Breast epithelium (tissue), 4 donors: ENCODE measurements at places on chromosomes 1 and 21. TPM values are rescaled to one million over a fixed set of nuclear protein-coding genes. Genes with fewer than 3 reads are reported as not detected.

DNA sequence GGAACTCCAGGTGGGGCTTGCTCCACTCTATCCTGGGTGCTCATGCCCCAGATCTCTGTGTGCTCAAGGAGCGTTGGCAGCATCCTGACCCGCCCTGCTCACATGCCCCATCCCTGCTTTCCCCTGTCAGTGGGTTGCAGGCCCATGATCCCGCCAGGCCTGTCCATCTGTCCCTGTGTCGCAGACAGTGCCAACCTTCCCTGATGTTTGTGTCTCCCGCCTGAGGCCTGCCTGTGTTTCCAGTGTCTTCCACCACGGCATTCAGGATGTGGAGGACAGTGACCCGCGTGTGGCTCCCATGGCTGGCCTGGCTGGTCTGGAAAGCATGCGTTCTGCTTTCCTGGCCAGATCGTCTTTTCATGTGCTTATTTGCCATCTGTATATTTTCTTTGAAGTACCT is 82.9 kb downstream of the PCBP3 start:
- DNase-seq: no peak

GRCh38 chr1:18322368-18323032 is 158.2 kb upstream of the KLHDC7A start:
- DNase-seq: no peak

DNA sequence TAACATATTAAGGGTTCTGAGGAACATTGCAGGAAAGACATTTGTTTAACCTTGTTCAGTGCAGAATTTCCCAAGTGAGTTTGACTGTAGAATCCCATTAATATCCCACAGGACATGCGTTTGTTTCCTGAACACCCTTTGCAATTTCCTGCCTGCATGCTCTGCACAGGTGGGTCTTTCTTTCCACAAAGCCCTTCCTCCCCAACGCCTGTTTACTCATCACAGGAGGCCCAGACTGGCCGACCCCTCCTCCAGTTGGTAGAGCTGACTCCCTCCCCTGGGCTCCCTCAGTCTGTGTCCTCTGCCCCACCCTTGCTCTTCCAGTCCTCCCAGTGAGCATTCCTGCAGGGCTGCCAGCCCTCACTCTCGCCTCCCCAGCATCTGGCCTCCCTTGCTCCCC is 47.5 kb upstream of the CTPS1 start:
- DNase-seq: no peak

Gene FOXE3
- total RNA-seq: not detected

- no peak for DNase-seq
These were observed 57.2 kb upstream of the RUNX1 start for GRCh38 chr21:35106246-35106835.

GRCh38 chr1:176877557-176877956 is 287.0 kb downstream of the ASTN1 start:
- no peak for DNase-seq

DNA sequence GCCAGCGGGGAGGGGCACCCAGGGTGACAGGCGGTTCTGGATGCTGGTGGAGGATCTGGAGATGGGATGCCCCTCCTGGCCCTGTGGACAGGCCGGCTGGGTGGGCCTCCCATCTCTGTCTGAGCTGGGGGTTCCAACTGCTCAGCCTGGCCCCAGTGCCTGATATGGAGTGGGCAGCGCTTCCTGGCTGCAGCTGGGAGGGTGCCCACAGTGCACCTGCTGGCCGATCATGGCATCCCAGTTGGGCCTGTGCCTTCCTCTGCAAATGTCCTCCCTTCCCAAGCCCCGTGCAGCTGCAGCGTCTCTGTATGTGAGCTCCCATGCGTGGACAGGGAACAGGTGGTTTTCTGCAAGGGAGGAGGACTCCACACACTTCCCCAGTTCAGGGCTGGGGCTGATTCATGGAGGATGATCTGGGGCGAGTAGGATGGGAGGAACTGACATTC is 2.1 kb downstream of the PFKL start:
- no peak for DNase-seq

Gene SYDE2
- 15.4 TPM for total RNA-seq

- no peak for DNase-seq
These were observed 25.6 kb downstream of the DPYD start for GRCh38 chr1:97895278-97895677.

- DNase-seq: no peak
These were observed 65.8 kb upstream of the IGSF21 start for GRCh38 chr1:18041685-18042355.

DNA sequence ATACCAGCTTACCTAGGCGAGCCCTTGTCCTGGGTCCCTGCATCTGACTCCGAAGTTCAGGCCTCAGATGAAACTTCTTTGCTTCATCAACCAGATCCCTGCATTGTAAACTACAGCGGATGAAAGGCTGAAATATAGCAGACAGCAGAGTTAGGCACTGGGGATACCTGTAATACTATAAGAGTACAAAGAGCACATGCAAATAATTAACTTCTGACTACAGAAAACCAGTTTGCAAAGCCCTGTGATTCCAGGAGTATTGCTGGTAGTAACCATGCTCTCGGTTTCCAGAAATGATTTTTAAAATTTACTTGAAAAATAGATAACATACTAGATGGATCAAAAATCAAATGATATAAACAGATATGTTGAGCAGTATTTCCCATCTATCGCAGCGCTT is 18.0 kb downstream of the KLHL12 start:
- no peak for DNase-seq

GRCh38 chr1:170669107-170669445 is 5.1 kb downstream of the PRRX1 start:
- no peak for DNase-seq

Gene DPYD
- total RNA-seq: 58.1 TPM

DNA sequence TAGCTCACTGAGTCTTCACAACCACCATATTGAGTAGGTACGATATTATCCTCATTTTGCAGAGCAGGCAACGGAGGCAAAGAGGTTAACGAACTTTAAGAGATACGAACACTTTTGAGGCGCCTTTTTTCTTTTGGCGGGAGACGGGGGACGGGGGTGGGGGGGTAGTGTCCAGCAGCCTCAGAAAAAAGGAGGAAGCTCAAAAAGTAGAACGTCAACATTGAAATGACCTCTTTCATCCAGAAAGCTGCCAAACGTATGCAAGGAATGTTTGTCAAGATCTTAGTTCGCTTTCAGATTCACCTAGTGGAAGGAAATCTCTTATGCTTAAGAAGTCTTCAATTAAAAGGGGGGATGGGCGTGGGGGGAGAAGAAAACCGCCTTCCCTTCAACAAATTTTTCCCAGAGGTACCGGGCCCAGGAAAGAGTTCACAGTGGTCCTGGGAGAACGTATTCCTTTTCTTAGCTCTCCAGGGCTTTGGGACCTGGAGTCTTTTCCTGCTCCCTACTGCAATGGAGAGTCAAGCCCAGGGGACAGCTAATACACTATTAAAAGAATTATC is 1.1 kb upstream of the PCAT6 start:
- no peak for DNase-seq
